ENCODE measurements at places on chromosomes 1 and 21.

GRCh38 chr1:210707300-210708240, 378.9 kb downstream of the HHAT start:
- no peak for DNase-seq

- no peak for DNase-seq
Measured at GRCh38 chr1:5393603-5394002, 598.6 kb downstream of the NPHP4 start.

GRCh38 chr1:117493906-117494305, 111.9 kb upstream of the TENT5C start:
- DNase-seq: no peak

GRCh38 chr1:198268784-198269645, 112.2 kb downstream of the NEK7 start:
- no peak for DNase-seq

DNA sequence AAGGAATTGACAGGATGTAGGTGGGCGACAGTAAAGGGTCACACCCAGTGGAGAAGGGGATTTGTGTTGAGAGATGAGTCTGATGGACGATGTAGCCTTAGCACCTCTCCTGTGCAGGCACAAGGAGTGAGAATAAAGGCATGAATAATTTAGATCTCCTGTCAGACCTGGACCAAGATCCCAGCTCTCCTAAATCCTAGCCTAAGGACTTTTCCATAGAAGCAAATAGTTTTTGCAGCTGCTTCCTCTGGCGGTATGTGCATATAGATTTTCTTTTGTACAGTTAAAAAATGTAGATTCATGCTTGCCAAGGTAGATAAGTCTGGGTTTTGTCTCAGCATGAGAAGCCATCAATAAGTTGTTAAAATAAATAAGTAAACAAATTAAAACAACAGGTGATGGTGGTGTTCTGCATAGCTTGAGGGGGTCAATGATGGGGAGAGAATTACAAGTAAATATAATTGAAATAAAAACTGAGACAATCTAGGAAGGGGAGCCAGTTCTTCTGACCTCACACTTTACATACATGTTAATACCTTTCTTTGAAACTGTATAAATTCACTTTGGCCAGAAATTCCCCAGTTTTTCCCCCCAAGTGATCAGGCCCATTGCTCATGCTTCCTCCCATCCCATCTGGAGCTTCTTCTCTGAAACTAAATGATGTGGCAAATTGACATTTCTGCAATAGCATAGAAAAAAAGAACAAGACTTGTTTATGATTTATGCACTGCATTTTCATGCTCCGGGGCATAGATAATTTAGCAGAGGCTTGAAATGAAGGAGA, 12.4 kb upstream of the ZP4 start:
- DNase-seq: no peak

- no peak for DNase-seq
Measured at GRCh38 chr1:96130432-96130831, 591.2 kb upstream of the PTBP2 start.

- no peak for DNase-seq
Measured at GRCh38 chr1:156945881-156946661, 25.6 kb downstream of the LRRC71 start.

DNA sequence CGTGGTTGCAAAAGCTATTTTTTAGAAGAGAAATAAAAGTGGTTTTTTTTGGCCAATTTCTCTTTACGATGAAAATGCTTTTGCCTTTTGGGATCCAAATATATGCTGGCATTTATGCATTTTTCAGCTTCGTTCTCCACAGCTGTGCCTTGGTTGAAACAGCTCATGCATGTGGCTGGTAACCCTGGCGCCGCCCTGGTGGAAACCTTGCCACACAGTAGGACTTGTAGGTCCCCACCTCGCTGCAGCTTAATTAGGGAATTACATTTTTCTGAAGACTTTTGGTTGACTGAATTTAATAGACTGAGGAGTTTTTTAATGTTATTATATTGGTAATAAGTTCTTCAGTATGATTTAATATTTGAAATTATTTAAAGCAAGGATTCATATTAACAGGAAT, 12.7 kb upstream of the PCP4 start:
- no peak for DNase-seq

DNA sequence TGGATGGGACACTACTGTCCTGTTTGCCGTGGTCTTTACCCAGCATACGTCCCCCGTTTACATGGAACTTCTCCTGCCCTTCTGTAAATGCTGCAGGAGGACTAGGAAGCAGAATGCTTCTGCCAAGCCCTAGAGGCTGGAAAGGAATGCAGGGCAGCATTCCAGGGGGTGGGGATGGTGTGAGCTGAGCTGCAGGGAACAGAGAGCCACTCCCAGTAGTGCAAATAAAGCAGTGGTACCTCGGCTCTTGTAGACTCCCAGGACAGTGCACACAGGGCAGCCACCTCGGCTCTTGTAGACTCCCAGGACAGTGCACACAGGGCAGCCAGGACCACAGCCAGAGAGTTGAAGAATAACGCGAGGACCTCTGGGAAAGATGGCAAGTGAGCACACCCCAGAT, 35.4 kb downstream of the PTPRU start:
- DNase-seq: no peak

GRCh38 chr1:211606914-211607753, 28.2 kb upstream of the SLC30A1 start:
- DNase-seq: no peak

GRCh38 chr1:213649373-213649772, 338.4 kb upstream of the PROX1 start:
- DNase-seq: no peak

GRCh38 chr1:195981448-195982139, 626.6 kb downstream of the KCNT2 start:
- DNase-seq: no peak

GRCh38 chr1:211287218-211287617, 28.1 kb downstream of the RCOR3 start:
- no peak for DNase-seq

- DNase-seq: no peak
Measured at GRCh38 chr1:208525417-208525816, 281.2 kb upstream of the PLXNA2 start.

DNA sequence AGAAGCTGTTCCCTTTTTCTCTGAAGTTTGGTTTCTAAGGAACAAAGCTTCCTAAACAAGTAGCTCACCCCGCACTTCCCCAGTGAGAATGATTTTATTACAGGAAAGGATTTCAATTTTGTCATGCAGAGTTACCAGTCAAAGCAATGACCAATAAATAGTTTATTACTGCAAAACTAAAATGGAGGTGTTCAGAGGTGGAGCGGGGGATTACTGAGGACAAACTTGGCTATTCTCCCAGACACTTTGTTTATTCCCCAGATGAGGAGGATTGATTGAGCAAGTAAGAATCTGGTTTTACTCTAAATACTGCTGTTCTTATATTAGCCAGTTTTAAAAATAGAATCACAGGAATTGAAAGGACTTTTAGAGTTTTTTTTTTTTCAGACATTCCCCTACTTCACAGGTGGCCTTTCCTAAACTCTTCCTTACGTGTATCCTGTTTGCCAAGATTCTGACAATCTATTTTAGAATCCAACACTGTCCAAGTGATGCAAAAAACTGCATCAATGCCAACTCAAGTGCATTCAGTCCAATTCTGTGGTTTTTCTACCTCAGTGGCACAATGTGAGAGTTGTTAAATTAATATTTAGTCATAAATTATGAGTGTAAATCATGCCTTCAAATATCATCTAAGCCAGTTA, 136.1 kb downstream of the TNFSF18 start:
- DNase-seq: no peak

- no peak for DNase-seq
Measured at GRCh38 chr1:171299342-171299741, 14.6 kb upstream of the FMO4 start.

- DNase-seq: no peak
Measured at GRCh38 chr1:61287014-61287413, 204.7 kb downstream of the NFIA start.
